Adrenal gland (tissue), 19 donors: ENCODE measurements at places on chromosomes 12 and 14. TPM values are rescaled to one million over a fixed set of nuclear protein-coding genes. Genes with fewer than 3 reads are reported as not detected.

GRCh38 chr12:115245020-115245419 is 561.0 kb upstream of the TBX3 start:
- H3K27me3 ChIP-seq, result no peaks in the 10 kb centered on the region
- H3K4me1 ChIP-seq, result no peaks in the 10 kb centered on the region
- H3K4me3 ChIP-seq, result no peak overlapping the region
- H3K36me3 ChIP-seq, result no peaks in the 10 kb centered on the region
- no peak for DNase-seq

- H3K27me3 ChIP-seq, result no peaks in the 10 kb centered on the region
- peaks cover 10% of the 10 kb centered on the region for H3K4me1 ChIP-seq
These were observed 254.0 kb upstream of the KRR1 start for GRCh38 chr12:75765170-75766059.

VSIG10 gene
- 46.3 TPM for polyA plus RNA-seq

- no peaks in the 10 kb centered on the region for H3K36me3 ChIP-seq
- H3K27me3 ChIP-seq, result no peaks in the 10 kb centered on the region
- no peak overlapping the region for H3K4me3 ChIP-seq
- no peak for DNase-seq
These were observed 127.4 kb downstream of the CALM1 start for GRCh38 chr14:90523961-90524875.

RNASE1 gene
- 388 TPM for polyA plus RNA-seq

DNA sequence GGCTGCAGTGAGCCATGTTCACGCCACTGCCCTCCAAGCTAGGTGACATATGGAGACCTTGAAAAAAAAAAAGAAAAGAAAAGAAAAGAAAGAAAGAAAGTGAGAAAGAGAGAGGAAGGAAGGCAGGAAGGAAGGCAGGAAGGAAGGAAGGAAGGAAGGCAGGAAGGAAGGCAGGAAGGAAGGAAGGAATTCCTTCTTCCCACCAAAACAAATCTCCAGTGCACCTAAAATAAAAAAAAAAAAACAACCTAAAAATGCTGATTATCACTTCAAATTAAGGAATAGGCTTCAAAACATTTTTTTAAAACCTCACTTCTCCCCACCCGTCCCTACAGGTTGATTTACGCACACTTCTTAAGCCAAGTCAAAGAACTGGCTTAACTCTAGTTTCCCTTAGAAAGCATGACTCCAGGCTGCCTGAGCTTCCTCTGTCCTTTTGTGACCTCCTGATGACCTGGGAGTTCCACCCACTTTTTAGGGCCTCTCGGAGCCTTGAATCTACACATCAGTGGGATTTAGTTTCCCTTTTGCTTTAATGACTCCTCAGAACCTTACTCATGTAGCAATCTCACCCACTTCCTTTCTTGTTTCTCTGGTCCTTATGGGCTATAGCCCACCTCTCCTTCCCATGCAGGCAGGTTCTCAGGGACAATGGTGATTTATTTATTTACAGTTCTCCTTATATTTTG is 18.6 kb downstream of the DUSP6 start:
- H3K36me3 ChIP-seq, result no peaks in the 10 kb centered on the region
- H3K4me1 ChIP-seq, result no peaks in the 10 kb centered on the region
- H3K27me3 ChIP-seq, result no peaks in the 10 kb centered on the region
- no peak overlapping the region for H3K27ac ChIP-seq

DNA sequence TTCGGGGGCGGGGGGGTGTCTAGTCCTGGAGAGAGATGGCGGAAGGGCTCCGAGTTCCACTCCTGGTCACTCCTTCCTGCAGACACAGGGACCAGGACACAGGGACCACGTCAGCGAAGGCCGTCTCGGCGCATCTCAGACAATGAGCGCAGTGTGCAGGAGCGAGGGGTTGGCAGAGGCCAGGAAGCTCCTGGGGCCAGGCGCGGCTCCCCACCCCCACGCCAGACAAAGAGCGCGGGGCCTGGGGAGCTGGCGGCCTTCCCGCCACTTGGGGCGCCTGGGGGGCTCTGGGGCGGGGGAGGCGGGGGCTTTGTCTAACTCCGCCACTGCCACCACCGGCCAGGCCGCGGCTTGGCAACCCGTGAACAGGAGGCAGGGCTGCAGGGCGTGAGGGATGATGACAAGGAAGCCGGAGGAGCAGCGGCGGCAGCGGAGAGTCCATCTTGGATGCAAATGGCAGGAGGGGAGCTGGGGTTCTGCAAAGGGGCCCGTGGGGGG is 2.2 kb downstream of the CDK2AP1 start:
- H3K36me3 ChIP-seq, result peaks cover 20% of the 10 kb centered on the region
- peak overlapping the region; percentile 63 for H3K27ac ChIP-seq
- peaks cover 40% of the 10 kb centered on the region for H3K4me1 ChIP-seq
- H3K27me3 ChIP-seq, result no peaks in the 10 kb centered on the region
- peak overlapping the region; percentile 90 for H3K4me3 ChIP-seq

DNA sequence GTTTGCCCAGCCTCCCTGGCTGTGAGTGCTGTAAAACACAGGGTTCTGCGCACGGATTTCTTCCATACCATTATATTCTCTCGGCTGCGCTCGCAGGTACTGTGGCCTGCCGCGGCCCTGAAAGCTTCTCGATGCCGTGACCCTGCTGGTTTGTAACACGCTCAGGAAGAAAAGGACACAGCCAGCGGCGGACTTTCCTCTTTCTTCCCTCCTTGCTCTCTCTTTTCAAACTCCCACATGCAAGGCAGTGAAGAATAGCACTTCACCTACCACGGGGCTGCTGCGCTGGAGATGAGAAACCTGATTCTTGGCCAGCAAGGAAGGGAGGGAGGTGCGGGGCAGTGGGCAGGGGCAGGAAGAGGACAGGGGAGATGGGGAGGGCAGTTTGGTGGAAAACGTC is 130.2 kb downstream of the RBM19 start:
- H3K27ac ChIP-seq, result no peak overlapping the region
- H3K36me3 ChIP-seq, result no peaks in the 10 kb centered on the region
- no peaks in the 10 kb centered on the region for H3K4me1 ChIP-seq
- DNase-seq, result no peak

DNA sequence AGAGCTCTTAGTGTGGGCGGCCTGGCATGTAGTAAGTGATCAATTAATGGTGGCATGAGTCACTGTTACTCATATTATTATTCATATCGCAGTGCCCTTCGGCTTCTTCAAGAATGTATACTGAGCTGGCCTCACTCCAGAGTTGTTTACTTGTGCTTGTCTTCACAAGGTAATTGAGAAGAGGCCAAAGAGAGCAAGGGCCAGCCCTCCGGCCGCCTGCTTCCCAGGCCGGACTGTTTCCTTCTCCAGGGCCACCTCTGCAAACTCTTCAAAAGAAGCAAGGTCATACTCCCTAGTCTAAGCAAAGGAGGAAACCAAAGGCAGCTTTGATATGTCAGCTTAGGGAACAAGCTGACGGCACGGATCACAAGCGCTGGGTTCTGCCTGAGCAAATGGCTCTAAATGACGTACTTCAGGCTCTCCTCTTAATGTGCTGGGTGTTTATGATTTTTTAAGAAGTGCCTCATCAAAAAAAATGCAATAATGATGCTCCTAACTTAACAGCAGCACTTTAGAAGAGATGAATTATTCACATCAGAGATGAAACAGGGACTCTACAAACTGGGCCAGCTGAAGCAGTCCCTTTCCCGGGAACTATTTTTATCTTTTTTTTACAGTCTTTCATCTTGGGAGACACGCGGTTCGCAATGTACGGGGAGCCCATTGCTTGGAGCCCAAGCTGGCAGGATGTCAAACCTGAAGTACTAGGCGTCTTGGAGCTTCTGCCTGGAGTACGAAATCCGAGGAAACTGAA is 65.6 kb upstream of the DLK1 start:
- H3K4me1 ChIP-seq, result peaks cover 16% of the 10 kb centered on the region
- H3K36me3 ChIP-seq, result no peaks in the 10 kb centered on the region
- no peaks in the 10 kb centered on the region for H3K27me3 ChIP-seq

DNA sequence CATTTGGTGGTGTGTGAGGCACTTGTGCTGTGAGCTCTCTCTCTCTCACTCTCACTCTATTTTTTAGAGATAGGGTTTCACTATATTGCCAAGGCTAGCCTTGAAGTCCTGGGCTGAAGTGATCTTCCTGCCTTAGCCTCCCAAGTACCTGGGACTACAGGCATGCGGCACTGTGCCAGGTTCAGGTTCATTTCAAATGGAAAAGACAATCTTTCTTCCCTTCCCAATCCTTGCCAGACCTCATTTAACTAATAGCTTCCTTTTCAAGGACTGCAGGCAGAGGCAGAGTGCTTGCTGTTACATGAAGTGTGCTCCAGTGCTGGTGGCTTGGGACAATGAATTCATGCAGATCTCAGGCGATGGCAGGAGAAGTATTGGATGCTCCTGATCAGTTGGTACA is 73.2 kb upstream of the BICD1 start:
- no peaks in the 10 kb centered on the region for H3K36me3 ChIP-seq
- DNase-seq, result no peak
- no peaks in the 10 kb centered on the region for H3K27me3 ChIP-seq
- no peaks in the 10 kb centered on the region for H3K4me1 ChIP-seq

GRCh38 chr14:100727086-100727872 is 587 bp downstream of the DLK1 start:
- no peaks in the 10 kb centered on the region for H3K4me1 ChIP-seq
- no peak overlapping the region for H3K27ac ChIP-seq
- no peaks in the 10 kb centered on the region for H3K36me3 ChIP-seq
- no peak for DNase-seq
- H3K4me3 ChIP-seq, result peak overlapping the region; percentile 54

DNA sequence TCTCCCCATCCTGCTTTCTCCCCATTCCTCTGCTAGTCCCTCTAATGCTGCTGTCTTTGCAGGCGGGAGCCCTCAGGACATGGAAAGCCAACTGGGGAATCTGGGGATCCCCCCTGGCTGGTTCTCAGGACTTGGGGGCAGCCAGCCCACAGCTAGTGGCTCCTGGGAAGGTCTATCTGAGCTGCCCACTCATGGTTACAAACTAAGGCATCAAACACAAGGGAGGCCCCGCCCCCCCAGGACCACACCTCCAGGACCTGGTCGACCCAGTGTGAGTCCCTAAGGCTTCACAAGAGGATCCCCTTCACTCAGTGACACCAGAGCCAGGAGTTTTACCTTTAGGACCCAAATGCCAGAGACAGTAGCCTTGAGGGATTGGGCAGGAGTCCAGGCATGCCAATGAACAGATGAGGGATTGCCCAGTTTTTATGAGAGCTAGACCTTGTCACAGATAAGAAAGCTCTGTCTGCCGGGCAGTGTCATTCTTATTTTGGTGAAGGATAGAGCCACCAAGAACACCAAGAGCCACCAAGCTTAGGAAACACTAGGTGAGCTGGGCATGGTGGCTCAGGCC is 8.0 kb upstream of the CPNE6 start:
- H3K27me3 ChIP-seq, result no peaks in the 10 kb centered on the region
- no peak overlapping the region for H3K27ac ChIP-seq
- no peaks in the 10 kb centered on the region for H3K36me3 ChIP-seq
- no peak overlapping the region for H3K4me3 ChIP-seq
